ENCODE measurements at places on chromosomes 2 and 18.

- no peak for DNase-seq
Observed at GRCh38 chr2:4256351-4256750, 553.0 kb downstream of the DCDC2C start.

DNA sequence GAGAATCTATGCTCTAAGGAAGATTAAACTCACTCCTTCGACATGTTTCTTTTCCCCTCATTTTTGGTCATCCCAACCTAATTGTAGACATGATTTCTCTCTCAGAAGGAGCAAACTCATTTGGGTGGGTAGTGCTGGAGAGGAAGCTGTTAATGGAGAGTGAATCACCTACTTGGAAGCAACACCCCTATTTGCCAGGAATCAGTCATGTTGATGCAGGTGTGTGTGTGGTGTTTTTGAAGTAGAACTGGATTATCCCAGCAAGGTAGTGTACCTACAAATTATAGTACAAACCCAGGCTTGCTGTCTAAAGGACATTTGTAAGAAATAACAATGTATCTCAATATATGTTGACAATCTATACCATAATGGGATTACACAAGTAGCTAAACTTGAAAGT is 186.4 kb downstream of the EPHA4 start:
- no peak for DNase-seq

GRCh38 chr2:195741191-195741590 is 84.2 kb downstream of the SLC39A10 start:
- DNase-seq, result no peak

DNA sequence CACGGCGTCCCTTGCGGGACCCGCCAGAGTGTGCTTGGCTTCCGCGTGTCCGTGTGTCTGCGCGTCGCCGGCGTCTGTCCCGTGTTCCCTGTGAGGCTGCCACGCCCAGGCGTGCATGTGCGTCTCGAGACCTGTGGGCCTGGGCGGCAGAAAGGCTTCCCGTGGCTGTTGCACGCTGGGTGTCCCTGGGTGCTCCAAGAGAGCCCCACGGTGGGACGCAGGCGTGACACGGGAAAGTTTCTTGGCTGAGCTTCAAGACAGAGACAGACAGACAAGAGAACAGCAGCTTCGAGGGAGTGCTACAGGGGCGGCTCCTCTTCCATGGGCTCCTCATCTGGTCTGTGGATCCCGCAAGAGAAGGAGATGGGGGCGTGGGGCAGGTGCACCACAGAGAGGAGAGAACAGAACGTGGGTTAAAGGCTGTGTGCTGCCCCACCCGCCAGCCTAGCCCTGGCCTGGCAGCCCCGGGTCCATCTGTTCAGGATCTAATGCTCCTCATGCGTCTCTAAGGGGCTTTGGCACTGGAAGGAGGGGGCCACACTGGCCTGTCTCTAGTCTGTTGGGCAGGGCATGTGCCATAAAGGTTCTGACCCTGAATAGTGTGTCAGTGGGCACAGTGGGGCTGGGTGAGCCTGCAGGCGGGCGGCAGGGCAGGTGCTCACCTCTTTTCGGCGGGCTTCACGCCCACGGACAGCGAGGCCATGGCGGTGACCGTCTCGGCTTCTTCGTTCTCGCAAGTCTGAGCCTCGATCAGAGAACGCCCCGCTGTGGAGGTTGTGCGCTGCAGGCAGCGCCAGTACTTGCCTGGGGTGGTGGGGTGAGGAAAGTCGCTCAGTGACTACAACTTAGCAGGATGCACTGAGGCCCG is 205.1 kb downstream of the TWIST2 start:
- no peak for DNase-seq

DNA sequence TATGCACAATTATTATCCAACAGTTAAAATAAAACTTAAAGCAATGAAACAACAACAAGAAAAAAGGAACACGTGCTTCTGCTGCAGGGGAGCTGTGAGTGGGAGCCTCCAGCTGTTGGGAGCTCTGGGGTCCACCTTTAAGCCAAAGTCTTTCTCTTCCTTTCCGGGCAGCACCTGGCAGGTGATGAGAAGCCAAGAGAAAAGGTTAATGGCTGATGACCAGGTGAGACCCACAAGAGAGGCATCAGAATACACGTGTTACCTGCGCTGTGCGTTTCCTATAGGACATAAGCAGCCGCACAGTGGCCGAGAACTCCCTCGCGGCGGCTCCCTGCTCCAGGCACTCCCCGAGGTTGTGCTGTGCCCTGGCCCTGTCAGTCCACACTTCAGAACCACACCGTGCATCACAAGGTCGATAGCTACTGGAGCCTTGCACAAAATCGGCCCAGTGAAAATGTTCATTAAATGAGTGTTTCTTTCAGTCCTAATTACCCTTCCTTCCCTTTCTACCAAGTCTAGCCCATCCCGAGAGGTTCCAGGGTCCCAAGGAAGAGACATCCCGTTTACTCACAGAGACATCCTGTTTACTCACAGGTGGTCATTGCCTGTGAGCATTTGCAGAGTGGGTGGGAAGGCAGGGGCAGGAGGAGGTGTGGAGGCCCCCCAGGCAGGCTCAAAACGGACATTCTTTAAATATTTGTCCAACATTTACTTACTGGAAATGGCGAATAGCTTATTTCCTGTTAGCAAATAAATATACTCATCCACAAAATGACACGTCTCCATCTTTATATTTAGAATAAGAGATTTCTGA is 44.9 kb upstream of the ASB18 start:
- DNase-seq, result no peak
